WTC11 (cell line): ENCODE measurements at places on chromosomes 6 and 20. TPM values are rescaled to one million over a fixed set of nuclear protein-coding genes. Genes with fewer than 3 reads are reported as not detected.

Gene LINC00237
- total RNA-seq, result 0.78 to 3.1 TPM (median 0.80 TPM) in 3 replicates

Gene PGBD1
- total RNA-seq, result 6.8 to 7.5 TPM (median 6.9 TPM) in 3 replicates

Gene PSORS1C2
- total RNA-seq, result 0.55 to 0.85 TPM (median 0.78 TPM) in 3 replicates

Gene SRPK1
- total RNA-seq, result 94.9 to 102 TPM (median 100.0 TPM) in 3 replicates

Gene CCN6
- total RNA-seq, result not detected in 3 replicates

Gene FAXC
- 10.2 to 12.9 TPM (median 11.1 TPM) in 3 replicates for total RNA-seq

Gene PNLDC1
- total RNA-seq, result 0.16 to 0.39 TPM (median 0.34 TPM) in 3 replicates

Gene ADGB
- not detected in 3 replicates for total RNA-seq

Gene GPR63
- total RNA-seq, result 7.4 to 7.8 TPM (median 7.8 TPM) in 3 replicates

Gene LY6G6D
- total RNA-seq, result not detected in 3 replicates

Gene RNF5
- 108 to 114 TPM (median 111 TPM) in 3 replicates for total RNA-seq

Gene RPS6KA2
- total RNA-seq, result 19.2 to 24.2 TPM (median 20.3 TPM) in 3 replicates

Gene TMEM74B
- 7.3 to 10.9 TPM (median 8.4 TPM) in 3 replicates for total RNA-seq

Gene C20orf141
- total RNA-seq, result not detected in 3 replicates

Gene HM13
- 93.3 to 103 TPM (median 101 TPM) in 3 replicates for total RNA-seq

Gene AURKA
- total RNA-seq, result 89.1 to 103 TPM (median 89.9 TPM) in 3 replicates

Gene TBXT
- total RNA-seq, result 0.15 to 0.50 TPM (median 0.21 TPM) in 3 replicates

Gene OXT
- not detected in 3 replicates for total RNA-seq

Gene ZKSCAN4
- total RNA-seq, result 6.4 to 7.3 TPM (median 7.0 TPM) in 3 replicates

Gene BHLHE23
- 0.57 to 1.3 TPM (median 0.66 TPM) in 3 replicates for total RNA-seq

Gene VSTM2L
- 1.7 to 2.1 TPM (median 1.9 TPM) in 3 replicates for total RNA-seq

Gene SLC26A8
- 0.46 to 0.80 TPM (median 0.50 TPM) in 3 replicates for total RNA-seq

Gene IMPG1
- not detected in 3 replicates for total RNA-seq

Gene PABPC1L
- 88.3 to 98.2 TPM (median 90.7 TPM) in 3 replicates for total RNA-seq

Gene SULF2
- 36.0 to 38.1 TPM (median 37.5 TPM) in 3 replicates for total RNA-seq

Gene NMBR
- not detected in 3 replicates for total RNA-seq

Gene RHAG
- 0.30 to 0.60 TPM (median 0.31 TPM) in 3 replicates for total RNA-seq

Gene SLC2A4RG
- 41.6 to 47.2 TPM (median 43.3 TPM) in 3 replicates for total RNA-seq

Gene FAM210B
- 16.5 to 19.1 TPM (median 16.5 TPM) in 3 replicates for total RNA-seq

Gene CCDC170
- 0.25 to 0.57 TPM (median 0.26 TPM) in 3 replicates for total RNA-seq

Gene PROKR2
- 1.5 to 2.6 TPM (median 2.0 TPM) in 3 replicates for total RNA-seq

Gene TNF
- 0.23 to 0.46 TPM (median 0.31 TPM) in 3 replicates for total RNA-seq
